ENCODE measurements at places on chromosomes 6 and 20.

DNA sequence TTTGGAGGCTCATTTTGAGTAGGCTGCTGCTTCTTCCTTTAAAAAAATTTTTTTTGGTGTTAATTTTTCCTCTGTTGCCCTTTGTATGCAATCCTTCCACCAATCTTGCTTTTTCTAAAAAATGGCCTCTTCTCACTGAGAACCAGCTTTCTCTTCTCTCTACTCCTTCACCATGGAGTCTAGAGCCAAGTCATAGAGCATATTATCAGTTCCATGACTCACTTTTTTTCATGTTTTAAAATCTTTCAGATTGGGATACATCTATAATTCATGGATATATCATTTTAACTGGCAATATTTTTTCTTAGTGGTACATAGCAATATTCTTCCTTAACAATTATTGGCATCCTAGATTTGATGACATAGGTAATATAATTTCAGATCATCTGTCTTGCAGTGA lies 62.7 kb downstream of the SLX4IP start:
- no peak for DNase-seq

DNA sequence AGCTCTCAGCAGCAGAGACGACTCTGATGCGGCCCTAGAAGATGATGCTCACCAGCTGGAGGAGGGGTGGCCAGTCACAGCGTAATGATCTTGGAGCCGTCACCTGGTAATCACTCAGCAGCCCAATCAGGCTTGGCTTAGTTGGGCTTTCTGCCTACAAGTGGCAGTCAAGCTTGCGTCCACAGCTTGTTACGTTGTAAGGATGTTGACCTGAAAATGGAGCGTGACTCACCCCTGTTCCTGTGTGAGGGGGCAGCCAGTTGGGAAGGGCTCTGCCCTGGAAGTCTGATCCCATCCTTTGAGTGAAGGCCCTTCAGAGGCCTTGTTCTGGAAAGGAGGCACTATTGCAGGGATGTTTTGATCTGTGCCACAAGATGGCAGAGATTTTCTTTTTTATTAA lies 49.8 kb downstream of the SPATA2 start:
- DNase-seq = no peak

- no peak for DNase-seq
Measured at GRCh38 chr6:17167327-17167979, 65.6 kb downstream of the STMND1 start.

DNA sequence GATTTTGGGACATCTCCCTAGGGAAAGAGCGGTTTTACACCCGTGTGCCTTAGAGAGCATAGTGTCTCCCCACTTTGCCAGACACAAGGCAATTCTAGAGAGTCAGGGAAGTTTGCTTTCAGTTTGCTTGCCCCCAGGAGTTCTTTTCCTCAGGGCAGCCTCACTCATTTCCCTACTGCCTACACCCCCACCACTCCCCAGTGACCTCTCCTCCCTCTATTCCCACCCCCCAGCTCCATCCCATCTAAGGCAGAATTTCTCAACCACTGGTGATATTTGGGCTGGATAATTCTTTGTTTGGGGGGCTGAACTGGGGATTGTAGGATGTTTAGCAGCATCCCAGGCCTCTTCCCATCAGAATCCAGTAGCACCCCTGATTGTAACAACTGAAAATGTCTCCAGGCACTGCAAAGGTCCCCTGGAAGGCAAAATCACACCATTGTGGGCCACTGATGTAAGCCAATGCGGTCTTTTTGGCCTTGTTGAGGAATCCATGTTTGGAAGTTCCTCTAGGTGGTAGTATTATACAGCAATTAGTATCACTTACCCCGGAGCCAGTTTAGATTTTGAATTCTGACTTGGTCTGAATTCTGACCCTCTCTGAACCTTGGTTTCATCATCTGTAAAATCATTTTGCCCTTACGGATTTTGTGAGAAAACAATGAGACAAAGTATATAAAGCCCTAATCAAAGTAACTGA lies 1.3 kb downstream of the EPPIN start:
- no peak for DNase-seq

DNA sequence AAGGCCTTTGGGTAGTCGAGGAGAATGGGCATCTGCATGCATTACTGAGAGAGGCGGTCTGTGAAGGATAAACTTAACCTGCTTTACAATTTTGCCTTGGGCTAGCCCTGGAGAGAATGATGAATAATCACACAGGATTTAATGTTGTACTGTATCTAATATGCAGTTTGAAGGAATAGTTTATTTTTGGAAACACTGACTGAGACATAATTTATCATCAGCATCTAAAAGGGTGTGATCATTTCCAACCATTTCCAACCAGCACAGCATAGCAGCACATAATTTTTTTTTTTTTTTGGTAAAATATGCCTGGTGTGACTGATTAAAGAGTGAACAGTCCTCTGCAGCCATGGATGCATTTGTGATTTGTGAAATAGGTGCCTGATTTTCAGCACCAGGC lies 519.5 kb downstream of the PHF3 start:
- DNase-seq = no peak

GRCh38 chr20:41306061-41306727 lies 11.3 kb downstream of the ZHX3 start:
- DNase-seq = no peak

DNA sequence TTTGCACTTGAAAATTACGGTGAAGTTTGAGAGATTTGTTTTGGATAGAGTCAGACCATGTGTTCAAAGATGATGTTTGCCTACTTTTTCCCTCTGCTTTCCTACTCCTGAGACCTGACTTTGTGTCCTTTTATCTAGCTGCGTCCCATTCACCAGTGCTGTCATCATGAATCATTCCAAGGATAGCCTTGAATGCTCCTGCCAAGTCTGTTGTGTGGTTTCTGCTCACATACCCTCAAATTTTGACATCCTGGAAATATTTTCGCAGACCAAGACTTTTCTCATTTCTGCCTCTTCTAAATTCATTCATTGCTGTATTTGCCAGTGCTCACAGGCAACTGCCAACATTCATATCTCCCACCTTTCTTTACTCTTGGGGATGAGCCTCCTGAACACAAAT lies 175.9 kb upstream of the SCGN start:
- no peak for DNase-seq

GRCh38 chr20:59788196-59788735 lies 145.2 kb downstream of the SYCP2 start:
- no peak for DNase-seq

DNA sequence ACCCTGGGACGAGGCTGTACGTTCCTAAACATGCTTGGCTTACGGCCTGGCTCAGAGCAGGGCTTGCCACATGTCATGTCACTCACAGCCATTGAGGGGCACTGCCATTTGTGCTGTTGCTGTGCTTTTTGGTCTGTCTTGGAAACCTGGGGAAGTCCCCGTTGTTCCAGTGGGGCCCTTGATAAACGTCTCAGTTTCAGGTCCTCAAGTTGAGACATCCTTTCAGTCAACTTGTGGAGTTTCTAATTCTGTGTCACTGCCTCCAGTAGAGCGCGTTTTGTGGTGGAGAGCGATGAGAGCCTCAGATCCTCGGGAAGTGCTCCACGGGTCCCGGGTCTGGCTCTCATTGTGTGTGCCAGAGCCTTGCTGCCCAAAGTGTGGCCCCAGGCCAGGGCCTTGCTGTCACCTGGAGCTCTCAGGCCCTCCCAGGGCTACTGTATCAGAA lies 43.0 kb upstream of the CCR6 start:
- no peak for DNase-seq

- DNase-seq = no peak
Measured at GRCh38 chr6:140576004-140576555, 1201.6 kb upstream of the CITED2 start.

DNA sequence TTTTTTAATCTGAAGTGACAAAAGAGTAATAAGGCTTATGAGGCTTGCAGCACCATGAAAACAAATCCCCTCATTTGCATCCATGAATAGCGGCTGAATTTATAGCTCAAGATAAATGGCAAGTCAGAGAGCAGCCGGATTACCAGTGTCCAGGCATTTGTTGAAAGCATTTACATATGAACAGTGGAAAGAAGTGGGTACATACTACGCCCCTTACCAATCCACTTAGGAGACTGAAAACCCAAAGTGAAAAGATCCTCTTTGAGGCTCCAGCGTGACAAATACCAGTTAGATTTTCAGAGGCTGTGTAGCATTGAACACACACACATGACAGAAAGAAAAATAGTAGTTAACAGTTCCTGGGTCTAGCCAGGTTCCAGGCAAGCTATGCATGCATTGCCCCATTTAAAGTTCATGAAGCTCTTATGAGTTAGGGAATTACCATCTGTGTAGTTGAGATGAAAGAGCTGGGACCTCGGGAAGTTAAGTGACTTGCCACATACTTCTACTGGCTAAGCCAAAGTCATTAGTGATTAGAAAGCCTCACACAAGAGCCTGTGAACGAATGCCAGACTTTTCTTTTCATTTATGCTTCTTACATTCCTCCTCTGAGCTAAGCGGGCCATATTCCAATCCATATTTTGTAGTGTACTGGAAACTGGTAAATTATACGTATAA lies 28.3 kb upstream of the NHSL1 start:
- no peak for DNase-seq

DNA sequence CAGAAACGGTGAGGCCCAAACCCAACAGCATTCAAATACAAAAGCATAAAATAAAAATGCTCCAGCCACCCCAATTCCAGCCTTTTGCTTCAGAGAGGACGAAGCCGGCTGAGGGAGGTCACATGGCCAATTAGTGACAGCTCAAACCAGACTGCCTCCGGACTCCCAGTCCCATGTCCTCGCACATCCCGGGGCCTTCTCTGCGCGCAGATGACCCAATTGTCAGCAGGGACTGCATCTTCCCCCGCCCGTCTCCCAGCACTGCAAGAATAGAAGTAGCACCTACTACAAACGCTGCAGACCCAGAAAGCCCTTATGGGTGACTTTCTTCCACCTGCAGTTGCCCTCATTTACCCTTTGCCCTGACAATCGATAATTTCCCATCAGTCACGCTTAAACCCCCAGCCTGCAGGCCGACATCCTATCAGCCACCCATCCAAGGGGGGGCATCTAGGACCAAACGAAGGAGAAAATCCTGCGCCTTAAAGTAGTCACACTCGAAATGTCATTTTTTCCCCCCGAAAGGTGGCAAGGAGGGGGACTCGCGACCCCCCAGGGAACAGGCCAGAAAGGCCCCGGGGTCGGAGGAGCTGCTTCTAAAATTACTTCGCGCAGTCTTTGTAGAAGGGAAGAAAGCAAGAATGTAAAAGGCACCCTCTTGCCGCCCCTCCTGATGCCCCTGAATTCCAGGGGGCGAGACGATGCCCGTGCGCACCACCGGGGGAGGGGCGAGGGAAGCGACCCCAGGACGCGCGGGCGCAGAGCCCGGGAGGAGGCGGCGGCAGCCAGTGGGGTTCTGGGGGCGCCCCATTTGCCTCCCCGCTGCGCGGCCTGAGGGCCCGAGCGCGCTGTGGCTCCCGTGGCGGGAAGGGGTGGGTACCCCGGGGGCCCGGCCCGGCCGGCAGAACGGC lies 792 bp downstream of the SLC23A2 start:
- peak; percentile 44 for DNase-seq

DNA sequence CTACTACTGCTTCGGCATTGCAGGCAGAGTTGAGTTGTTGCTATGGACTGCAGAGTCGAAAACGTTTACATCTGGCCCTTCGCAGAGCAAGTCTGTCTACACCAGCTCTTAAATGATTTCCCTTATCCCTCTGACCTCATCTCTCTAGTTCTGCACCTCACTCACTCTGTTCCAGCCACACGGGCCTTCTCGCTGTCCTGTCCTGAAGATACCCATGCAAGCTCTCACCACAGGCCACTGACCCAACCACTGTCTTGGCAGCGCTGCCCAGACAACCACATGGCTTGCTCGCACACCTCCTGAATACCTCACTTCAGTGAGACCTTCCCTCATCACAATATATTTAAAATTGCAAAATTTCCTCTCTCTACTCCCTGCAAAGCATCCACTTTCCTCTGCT lies 31.4 kb downstream of the B4GALT5 start:
- DNase-seq = no peak

- DNase-seq = no peak
Measured at GRCh38 chr20:47368301-47368700, 11.8 kb upstream of the ZMYND8 start.

- DNase-seq = no peak
Measured at GRCh38 chr6:14999106-14999505, 246.8 kb upstream of the JARID2 start.

GRCh38 chr20:32114305-32114960 lies 4.9 kb downstream of the TM9SF4 start:
- DNase-seq = no peak

GRCh38 chr20:9493803-9494202 lies 20.6 kb upstream of the LAMP5 start:
- DNase-seq = no peak

- DNase-seq = no peak
Measured at GRCh38 chr6:156457601-156458000, 319.6 kb upstream of the ARID1B start.

DNA sequence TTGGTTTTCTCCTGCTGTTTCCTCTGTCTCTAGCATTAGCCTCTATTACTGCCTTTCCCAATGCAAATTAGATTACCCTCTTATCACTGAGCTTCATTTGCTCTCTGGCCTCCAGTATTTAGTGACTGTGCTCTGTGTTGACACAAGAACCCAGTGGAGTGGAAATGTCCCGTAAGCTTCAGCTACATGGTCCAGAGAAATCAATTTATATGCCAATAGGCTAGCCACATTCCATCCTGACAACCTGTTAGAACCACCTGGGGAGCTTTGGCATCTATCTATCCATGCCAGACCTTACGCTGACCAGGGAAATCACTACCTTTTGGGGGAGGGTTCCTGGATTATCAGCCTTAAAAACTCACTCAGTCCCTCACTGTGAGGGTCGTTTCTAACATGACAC lies 459.6 kb downstream of the UTRN start:
- DNase-seq = no peak

DNA sequence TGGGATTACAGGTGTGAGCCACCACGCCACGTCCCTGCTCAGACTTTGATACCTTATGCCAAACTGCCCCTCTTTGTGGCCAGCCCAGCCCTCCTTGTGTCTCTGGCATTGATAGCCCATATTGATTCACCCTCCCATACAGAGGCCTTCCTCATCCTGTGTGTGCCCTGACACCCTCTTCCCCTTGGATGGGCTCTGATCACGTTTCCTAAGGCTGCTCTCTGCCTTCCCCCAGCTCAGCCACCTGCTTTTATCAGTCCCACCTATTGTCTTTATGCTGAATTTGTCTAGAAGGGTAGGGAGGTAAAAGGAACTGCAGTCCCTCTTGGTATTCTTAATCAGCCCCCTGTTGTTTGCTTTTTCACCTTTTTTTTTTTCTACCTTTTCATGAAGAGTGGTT lies 95.9 kb downstream of the CDKAL1 start:
- no peak for DNase-seq

- DNase-seq = no peak
Measured at GRCh38 chr6:141884850-141885249, 247.9 kb upstream of the GJE1 start.

Measured in hypothalamus (tissue), 51 donors.